ENCODE measurements at places on chromosomes 12 and 14.

- no peak for DNase-seq
These were observed 130.0 kb upstream of the ARHGAP5 start for GRCh38 chr14:31947076-31947475.

DNA sequence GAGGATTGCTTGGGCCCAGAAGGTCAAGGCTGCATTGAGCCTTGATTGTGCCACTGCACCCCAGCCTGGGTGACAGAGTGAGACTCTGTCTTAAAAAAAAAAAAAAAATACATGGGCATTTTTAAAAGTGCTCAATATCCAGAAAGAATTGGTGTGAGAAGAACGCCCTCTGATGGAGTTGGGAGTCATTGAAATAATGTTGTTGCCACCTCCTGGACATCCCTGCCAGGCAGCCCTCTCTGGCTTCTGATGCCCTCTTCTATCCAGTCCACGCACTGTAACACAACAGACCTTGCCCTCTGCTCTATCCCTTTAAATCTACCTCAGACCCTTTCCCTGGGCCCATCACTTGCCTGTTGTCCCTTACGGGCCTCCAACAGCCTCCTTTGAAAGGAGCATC, 4.9 kb downstream of the PTGDR start:
- peak; percentile 11 for DNase-seq

- DNase-seq: no peak
These were observed 46.5 kb downstream of the ARID2 start for GRCh38 chr12:45775964-45776363.

GRCh38 chr12:121592320-121592719, 11.5 kb upstream of the KDM2B start:
- DNase-seq: no peak

DNA sequence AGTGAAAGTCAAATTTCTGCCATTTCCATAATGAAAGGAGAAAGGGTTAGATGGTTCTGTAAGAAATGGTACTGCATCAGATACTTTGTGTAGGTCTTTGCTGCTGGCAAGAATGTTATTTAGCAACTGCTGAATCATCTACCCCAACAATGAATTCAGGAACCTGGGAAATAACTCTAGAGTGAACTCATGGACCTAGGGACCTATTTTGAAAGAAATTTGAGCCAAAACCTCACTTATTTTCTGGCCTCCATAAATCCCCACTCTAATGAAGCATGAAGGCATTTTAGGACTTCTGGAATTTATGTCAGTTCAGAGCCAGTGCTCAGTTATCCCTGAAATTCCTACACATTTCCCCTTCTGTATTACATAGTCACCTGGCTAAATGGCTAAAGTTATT, 50.9 kb upstream of the CPNE8 start:
- DNase-seq: no peak

DNA sequence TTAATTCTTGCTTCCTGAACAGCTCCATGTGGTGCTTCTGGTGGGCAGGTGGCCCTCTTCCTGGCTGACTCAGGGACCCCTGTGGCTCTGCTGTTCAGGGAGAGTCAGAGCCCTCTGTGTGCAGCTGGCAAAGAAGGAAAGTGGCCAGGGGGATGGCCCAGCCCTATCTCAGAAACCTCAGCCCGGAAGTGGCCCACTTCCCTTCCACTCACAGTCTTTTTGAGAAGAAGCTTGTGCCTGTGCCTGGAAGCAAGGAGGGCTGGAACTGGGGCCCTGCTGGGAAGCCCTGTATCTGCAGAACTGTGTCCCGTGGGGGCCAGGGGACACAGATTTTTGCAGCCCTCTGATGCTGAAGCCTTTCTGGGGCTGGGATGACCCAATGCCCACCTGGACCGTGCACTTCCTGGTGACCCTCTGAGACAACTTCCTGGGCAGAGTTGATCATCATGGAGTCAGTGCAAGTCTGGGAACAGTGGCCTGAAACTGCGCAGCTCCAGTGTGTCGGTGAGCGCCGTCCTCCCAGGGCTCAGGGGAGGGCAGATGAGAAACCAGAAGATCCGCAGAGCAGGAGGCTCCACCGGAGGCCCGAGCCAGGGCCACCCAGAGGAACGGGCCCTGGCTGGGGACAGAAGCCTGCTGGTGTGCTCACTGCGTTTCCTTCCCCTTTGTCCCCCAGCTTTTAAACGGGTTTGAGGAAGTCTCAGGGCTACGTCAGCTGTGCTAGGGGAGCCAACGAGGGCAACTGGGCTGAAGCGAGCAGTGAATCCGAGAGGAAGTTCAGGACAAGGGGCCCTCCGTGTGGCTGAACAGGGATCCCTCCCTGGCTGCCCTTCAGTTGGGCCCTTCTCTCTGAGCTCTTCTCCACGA, 217.4 kb upstream of the RTL1 start:
- no peak for DNase-seq

- DNase-seq: no peak
These were observed 35.2 kb downstream of the PPM1H start for GRCh38 chr12:62899568-62900390.

DNA sequence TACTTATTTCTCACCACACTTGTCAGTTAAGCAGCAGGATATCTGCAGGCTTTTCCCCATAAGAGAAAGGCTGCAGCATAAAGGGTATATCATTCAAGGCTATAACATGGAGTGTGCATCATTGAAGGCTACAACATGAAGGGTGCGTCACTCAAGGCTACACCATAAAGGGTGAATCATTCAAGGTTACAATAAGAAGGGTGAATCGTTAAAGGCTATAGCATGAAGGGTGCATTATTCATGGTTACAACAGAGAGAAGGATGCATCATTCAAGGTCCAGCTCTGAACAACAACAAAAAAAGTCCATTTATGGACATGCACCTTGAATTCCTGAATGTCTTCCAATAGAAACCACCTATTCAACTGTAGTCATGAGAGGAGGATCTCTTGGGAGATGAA, 32.8 kb upstream of the LUM start:
- no peak for DNase-seq

DNA sequence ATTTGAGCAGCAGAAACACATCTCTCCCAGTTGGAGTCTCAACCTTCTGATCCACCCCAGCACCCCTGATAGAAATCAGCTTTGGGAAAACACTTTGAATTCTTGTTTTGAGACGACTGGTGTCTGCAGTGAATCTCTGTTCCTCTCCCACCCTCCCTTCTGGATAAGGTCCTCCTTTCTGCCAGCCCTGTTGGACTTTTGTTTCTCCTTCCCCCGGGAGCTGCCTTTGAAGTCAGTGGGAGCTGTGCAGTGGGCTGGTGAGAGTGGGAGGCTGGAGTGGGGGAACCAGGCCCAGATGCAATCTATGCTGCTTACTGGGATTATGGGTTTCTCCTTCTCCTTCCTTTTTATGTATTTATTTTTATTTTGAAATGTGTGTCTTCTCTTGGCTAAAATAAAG, 49.0 kb downstream of the FLRT2 start:
- DNase-seq: no peak

- peak; percentile 4 for DNase-seq
These were observed 11.6 kb downstream of the RNASE10 start for GRCh38 chr14:20516921-20517320.

- DNase-seq: peak; percentile 45
These were observed 30.3 kb upstream of the IFNG start for GRCh38 chr12:68189821-68190242.

- no peak for DNase-seq
These were observed 54.8 kb upstream of the TTC7B start for GRCh38 chr14:90870950-90871604.
